ENCODE measurements at places on chromosomes 2 and 18.

DNA sequence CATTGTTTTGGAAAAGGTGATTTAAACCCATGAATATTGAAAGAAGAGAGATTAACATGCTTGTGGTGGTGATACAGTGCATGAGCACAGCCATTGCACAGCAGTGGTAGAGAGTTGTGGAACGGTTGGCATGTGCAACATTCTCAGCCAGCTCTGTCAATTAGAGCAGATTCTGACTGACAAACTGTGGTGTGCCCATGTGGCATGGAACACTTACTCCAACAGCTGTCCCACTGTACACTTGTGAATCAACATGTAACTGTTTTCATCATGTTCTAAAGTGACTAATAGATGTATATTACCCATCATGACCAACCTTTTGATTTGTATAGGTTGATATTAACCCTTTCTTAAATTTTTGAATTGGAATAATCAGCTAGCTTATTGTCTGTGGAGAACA is 55.6 kb downstream of the PKP4 start:
- no peak for DNase-seq

DNA sequence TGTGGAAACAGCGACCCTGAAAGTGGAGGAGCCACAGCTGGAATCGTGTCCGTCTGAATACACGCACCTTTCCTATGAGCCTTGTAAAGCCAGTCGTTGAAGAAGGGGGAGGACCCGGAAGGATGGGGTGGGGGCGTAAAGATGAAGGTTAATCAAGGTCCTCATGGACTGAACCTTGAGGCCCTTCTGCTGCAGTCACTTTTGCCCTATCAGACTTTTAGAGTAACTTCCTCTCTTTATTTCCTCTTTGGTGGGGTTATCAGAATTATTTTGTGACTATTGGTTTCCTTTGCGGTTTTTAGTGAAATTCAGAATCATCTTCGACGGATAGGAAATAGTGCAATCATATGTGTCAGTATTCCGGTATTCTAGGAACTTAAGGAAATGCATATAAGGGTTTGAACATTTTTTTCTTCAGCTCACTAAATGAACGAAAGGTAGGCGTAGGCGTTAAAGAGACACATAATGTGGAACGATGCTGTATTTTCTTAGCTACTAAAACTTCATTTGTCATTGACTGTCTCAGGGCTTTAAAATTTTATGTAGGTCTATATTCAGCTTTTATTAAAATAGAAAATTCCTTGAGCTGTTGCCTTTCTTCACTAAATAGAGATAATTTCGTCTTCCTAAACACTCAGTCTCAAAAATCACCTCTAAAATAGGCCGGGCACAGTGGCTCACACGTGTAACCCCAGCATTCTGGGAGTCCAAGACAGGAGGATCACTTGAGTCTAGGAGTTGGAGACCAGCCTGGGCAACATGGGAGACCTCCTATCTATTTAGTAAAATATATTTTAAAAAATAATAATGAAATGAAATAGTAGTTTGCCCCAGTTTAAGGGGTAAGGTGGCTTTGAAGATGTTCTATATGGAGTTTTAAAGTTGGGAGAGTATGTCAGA is 1.4 kb upstream of the YES1 start:
- no peak for DNase-seq

- DNase-seq: peak; percentile 66
These were observed 30.6 kb downstream of the SOWAHC start for GRCh38 chr2:109644571-109645275.

- DNase-seq: no peak
These were observed 271.6 kb upstream of the SETBP1 start for GRCh38 chr18:44409071-44409470.

DNA sequence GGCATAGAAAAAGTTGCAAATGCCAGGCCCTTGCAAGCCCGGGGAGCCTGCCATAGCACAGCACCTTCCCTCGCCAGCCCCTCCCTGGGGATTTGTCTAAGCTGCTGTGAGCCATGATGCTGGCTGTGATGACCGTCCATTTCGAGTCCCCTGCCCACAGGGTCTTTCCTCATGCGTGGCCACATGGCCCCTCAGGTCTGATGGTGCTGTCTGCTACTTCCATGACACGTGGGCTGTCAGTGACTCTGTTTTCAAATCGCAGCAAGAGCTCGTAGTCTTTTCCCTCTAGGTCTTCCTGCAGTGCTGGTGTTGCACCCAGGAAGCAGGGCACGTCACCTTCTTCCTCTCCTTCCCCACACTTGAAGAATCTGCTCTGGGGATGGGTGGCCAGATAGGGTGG is 15.5 kb upstream of the GNAL start:
- DNase-seq: no peak

- DNase-seq: no peak
These were observed 237.3 kb upstream of the KLHL14 start for GRCh38 chr18:33010149-33010548.

DNA sequence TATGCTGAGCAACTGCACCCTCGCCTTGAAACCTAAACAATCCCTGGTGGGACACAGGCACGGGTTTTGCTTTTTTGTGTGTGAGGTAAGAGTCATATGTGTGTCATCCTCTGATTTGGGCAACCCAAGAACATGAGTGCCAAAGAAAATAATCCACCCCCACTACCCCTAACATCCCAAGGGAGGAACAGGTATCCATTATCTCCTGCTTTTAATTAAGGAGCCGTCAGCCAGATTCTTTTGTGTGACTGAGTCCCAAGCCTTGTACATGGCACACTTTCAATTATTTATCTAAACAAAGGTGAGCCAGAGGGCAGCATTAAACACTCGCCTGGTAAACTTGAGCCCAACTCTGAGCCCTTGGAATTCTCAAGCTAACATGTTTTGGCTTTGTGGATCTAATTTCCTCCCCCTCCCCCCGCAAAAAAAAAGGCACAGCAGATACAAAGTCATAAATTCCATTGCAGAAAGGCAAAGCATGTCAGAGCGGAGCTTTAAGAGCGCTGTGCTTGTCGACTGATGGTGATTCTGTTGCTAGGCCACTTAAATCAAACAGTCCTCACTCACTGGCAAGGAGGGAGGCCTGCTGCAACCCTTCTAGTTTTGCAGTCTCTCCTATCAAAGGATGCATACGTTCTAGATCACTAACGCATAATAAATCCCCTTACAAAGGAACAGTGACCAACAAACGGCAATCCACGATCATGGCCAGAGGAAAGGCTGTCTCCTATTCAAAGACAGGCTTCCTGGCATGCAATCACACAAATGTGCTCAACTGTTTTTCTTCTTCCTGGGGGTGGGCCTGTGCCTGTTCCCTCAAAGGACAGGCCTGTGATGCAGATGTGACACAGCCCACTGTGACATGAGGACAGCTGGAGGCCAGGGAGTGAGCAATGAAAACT is 143.5 kb upstream of the LMAN1 start:
- DNase-seq: peak; percentile 96

DNA sequence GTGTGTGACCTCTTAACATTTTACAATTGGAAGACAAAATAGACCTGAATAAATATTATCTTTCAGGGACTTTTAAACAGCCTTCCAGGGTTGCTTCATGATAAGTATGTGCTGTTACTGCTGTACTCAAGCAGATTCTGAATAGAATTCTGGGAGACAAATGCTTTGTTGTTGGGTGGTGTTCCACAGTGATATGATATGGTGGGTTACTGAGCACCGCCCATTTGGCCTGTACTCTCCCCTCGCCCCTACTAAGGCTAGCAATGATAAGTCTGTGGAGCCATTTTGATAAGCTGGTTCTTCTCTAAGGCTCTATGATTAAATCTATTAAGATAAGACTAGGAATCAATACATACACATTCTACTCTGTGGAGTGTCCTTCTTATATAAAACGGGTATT is 89.8 kb upstream of the ITGA4 start:
- no peak for DNase-seq

DNA sequence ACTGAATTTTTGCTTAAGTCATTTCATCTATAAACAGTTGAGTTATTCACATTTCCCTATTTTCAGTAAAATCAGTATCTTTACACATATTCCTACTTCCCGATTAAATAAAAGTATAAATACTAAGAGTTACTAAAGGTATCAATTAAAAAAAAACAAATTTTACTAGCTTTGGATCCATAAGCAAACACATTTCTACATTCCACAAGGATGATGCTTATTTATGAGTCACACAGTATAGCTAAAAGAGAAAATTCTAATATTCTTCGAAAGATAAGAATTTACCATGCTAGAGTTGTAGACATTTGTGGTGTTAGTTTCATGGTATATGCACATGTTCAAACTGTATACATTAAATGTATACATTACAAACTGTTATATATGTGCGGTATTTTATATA is 23.7 kb downstream of the PGAP1 start:
- DNase-seq: no peak

Measured in kidney (tissue), 22 donors.